ENCODE measurements at places on chromosomes 7 and 10.

GRCh38 chr7:150384406-150385301, 5.5 kb downstream of the ZNF775 start:
- DNase-seq = no peak

- no peak for DNase-seq
These were observed 306.0 kb downstream of the GRID1 start for GRCh38 chr10:86060386-86061277.

- DNase-seq = no peak
These were observed 138.8 kb downstream of the KCNMA1 start for GRCh38 chr10:77498829-77499228.

DNA sequence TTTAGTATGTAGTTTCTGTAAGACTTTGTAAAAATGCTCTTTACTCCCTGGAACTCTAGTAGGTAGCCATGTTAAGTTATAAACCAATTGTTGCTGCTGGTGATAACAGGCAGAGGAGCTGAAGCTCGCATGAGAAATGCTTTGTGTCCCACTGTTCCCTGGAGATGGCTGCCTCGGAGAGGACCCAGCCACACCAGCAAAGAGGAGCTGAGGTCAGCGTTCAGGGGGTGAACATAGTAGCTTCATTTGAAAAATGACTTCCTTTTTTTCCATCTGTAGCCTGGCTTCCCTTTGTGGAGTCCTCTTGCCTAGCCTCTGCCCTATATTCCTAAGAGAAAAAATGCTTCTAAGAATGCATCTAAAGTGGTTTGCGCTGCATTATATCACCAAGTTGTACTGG, 20.3 kb downstream of the CELF2 start:
- no peak for DNase-seq

DNA sequence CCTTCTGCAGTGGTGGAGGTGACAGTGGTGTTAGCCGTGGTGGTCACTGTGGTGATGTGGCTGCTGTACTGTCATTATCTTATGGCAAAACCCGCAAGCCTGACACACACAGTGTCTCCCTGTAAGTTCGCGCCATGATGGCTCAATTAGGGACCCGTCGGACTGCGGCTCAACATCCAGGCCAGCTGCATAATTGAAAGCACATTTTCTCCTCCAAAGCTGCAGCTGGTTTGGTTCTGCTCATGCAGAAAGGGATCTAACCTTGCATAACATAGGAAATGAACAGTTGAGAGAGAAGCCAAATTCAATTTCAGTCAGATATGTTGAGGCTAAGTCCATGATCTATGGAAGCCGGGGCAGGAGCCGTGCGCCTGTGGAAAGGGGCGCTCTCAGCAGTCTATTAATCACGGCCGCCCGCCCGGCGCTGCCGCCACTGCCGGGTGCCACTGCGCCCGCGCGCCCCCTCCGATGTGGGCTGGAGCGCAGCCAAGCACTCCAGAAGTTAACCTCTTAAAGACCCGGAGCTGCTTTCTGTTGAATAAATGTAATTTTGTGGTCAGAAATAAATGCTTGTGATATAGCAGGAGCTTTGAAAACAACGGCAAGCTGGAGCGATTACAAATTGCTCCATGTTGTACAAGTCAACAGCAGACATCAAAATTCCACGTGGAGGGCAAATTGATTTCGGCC, 227.7 kb downstream of the CUX1 start:
- DNase-seq = no peak

DNA sequence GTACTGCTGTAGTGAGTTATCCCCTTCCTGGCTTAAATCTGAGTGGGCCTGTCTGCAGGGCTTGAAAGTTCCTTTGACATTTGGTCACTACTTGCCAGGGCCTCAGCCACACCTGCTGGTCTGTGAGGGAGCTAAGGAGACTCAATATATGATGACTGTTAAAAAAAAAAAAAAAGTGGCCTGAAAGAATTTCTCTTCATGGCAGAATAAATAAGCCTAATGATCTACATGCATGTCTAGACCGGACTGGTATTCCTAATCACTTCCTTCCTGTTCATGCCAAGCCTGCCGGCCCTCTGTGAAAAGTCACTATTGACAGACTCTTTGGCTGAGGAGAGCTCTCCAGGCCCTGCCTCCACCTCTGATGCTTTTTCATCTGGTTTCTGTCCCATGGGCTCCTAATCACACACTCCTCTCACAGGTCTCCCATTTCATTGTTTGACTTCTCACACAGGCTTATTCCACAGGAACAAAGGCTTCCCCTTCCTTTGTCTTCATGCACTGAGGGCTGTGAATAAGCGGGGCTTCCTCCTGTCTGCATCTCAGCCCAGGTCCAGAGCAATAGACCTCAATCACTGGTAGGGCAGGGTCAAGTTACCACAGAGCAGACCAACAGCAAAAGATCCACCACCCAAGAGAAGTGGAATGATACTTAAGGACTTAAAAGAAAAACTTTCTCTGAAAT, 99.1 kb upstream of the SEC61G start:
- DNase-seq = no peak

GRCh38 chr7:130939321-130940095, 205.5 kb upstream of the KLF14 start:
- DNase-seq = no peak

DNA sequence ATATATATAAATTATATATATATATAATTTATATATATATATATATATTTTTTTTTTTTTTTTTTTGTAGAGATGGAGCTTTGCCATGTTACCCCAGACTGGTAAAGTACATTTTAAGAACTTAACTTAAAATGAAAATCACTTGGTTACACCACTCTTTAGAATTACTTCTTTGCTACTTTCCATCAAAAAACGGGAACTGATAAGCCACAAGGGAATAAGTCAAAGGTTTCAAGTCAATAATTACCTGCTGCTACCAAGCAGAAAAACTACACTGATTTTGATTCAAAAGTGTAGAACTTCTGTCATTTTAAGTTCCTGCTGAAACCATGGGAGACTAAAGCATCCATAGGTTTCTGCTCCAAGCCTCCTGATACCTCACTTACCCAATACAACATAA, 12.2 kb downstream of the PPA1 start:
- DNase-seq = no peak

GRCh38 chr7:14209896-14210484, 220.5 kb upstream of the ETV1 start:
- DNase-seq = no peak

DNA sequence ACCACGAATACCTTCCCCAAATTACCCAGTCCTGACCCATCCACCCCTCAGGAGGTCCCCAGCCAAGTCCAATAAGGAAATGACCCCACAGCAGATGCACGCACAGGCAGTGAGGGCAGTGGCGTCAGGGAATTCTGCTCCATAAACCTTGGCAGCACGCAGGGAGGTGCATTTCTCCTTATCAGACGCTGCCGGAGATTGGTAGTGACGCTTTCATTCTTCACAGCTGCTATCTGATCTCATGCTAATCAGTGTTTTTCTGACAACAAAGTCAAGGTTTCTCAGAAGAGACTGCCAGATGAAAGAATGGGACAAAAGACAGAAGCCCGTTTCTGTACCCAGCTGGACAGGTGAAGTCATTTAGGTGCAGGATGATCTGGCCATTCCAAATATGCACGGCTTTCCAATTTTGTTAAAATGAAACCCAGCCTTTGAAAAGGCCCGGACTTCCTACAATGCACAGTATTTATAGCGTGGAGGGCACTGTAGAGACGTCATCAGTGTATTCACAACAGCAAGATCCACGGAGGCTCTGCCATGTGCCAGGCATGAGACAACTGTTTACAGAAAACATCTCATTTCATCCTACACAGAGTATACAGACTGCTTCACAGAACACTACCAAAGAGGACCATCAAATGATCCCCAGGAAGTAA, 35.3 kb downstream of the DIP2C start:
- DNase-seq = no peak

- DNase-seq = no peak
These were observed 8.9 kb downstream of the GLI3 start for GRCh38 chr7:42227936-42228591.

DNA sequence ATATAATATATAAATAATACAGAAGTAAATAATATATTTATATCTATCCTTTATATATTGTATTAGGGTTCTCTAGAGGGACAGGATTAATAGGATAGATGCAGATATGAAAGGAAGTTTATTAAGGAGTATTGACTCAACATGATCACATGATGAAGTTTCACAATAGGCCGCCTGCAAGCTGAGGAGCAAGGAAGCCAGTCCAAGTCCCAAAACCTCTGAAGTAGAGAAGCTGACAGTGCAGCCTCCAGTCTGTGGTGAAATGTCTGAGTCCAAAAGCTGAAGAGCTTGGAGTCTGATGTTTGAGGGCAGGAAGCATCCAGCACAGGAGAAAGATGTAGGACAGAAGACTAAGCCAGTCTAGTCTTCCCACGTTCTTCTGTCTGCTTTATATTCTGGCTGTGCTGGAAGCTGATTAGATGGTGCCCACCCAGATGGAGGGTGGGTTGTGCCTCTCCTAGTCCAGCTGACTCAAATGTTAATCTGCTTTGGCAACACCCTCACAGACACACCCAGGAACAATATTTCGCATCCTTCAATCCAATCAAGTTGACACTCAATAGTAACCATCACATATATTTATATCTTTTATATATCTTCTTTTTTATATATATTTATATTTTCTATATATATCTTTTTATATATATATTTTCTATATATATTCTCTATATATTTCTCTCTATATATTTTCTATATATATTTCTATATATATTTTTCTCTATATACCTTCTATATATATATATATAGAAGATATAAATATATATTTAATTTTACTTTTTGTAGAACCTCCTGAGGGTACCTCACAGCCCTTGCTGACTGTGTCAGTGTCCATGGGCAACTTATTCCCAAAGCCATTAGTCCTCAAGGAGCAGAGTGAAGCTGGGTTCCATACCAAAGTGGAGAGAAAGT, 24.6 kb upstream of the AKR1B10 start:
- DNase-seq = no peak

- no peak for DNase-seq
These were observed 67.9 kb upstream of the CFAP46 start for GRCh38 chr10:133010095-133010842.

- DNase-seq = no peak
These were observed 291.2 kb downstream of the HDAC9 start for GRCh38 chr7:18786796-18787195.

- no peak for DNase-seq
These were observed 49.3 kb upstream of the ITPRID1 start for GRCh38 chr7:31464601-31465000.

DNA sequence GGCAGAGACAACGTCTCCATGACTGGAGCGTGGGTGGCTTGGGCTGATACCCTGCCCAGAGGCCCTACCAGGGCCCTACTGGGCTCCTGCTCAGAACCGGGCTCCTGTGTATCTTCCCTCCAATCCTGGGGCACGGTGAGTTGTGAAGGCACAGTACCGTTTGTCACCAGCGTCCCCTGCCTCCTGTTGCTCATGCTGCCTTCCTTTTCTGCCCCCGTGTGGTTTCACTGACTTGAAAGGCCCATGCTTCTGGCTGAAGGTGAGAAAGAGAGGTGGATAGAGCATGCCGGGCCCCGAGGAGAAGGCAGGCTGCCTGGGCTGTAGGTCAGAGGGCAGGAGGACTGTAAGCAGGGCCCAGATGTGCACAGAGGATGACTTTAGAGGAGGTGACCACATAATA, 9.1 kb upstream of the DMBT1 start:
- DNase-seq = peak; percentile 60

- DNase-seq = no peak
These were observed 32.3 kb downstream of the PODXL start for GRCh38 chr7:131524115-131524514.

DNA sequence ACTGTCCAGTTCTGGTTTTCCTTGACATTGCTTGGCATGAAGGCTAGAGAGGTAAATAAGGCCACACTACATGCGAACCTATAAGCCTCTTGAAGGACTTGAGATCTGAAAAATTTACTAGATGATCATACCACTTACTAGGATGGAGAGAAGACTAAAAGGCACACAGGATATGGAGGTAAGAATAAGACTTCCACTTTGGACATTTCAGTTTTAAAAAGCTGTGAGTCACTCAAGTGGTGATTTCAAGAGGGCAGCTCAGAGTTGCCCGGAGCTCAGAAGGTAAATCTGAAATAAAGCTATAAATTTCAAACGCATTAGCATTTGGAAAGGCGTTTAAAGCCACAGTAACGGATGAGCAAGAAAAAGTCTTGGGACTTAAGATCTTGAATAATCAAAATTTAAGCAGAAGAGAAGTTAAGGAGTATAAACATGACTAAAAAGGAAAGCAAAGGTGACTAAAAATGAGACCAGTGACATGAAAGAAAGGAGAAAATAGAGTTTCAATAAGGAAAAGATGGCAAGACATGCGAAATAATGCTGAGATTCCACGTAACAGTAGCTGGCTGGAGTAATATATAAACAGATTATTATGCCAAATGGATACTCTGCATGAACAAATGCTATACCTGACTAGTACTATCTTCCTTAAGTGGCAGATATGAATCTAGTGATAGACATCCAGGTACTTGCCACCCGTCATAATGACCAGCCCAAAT, 68.3 kb downstream of the SNX13 start:
- no peak for DNase-seq

DNA sequence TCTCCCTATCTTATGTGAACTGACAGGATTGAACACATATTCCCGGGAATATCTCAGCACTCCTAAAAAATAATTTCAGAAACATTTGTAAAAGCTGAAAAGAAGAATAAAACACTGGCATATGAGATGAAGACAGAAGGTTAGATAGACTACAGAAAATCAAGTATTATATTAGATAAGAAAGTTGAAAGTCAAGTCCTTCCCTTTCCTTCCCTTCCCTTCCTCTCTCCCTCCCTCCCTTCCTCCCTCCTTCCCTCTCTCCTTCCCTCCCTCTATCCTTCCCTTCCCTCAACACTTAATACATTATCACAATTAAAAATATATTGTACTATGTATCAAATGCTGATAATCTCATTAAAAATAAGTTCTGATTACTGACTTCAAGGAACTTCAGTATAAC, 122.5 kb downstream of the CTNNA3 start:
- no peak for DNase-seq

- no peak for DNase-seq
These were observed 19.4 kb downstream of the GATA3 start for GRCh38 chr10:8073691-8074416.

DNA sequence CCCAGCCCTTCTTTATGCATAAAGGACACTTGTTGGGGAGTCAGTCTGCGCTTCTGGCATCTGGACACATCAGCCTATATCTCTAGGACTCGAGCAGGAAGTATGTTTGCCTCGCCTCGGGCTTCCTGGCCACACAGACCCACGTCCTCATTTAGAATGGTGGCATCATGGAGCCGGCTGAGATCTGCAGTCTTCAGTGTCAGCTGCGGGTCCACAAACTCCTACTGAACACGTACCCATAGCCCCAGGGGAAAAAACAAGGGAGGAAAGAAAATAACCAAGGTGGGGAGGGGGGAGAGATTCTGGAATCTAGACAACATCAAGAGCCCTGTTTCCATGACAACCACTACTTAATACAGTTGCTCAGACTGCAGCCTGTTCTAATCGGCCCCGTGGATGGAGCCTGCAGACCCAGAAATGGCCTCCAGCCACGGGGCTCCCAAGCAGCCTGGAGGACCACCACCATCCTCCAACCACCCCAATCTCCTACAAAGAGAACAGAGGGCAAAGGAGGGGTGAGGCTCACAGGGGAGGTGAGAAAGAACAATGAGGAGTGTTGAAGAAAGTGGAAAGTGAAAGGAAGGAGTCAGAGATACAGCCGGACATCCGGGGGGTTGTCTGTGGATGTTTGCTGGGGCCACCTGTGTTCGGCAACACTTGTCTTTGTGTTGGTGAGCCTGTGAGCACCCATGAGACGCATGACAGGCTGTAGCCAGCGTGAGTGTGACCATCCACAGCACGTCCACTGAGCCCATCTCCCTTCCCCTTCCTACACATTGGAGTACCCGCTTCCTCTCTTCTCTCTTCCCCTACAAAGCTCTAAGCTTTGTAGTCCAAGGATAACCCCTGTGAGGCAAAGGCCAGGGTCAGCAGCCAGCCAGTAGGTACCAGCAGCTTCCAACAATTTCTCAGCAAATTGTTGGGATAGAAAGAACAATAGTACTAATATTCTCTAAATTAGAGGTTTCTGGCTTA, 141.0 kb downstream of the PLXNA4 start:
- DNase-seq = peak; percentile 24

Measured in CD4-positive, alpha-beta T cell treated with Interleukin-1 beta for 1 hour (primary cell).